ENCODE measurements at places on chromosomes 1 and 21.

GRCh38 chr1:53616927-53617326 is 122.0 kb downstream of the GLIS1 start:
- peak; percentile 4 for DNase-seq

DNA sequence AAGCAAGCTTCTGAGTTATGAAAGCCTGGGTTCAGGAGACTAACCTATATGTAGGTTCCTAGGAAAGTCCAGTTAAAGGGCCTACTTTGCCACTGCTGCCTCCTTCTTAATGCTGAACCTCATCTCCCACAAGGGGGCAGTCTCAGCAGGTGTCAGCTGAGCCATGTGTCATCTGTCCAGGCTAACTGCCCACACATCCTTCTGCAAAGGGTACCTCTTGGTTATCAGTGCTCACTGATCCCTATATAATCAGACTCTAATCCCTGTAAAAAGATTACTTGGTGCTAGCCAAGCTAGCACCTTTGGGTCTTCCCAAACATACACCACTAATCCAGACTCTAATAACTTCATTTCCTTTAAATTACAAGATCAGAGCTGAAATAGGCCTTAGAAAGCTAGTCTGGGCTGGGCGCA is 9.0 kb downstream of the PRDX1 start:
- peak; percentile 52 for DNase-seq

DNA sequence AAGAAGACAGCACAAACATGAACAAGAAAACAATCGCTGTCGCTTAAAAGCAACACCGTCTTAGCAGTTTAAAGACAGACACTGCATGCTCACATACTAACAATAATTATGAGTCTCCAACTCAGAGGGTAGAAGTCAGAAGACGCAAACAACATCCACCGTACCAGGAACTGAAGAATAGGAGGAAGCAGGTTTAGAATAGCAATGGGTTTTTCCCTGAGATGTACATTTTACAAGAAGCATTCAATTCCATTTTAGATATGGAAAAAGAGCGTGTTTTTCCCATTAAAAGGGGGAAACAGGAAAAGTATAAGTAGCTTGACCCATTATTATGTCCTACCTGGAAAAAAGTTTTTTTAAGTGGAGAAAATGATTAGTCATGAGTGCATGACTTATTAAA is 34.5 kb upstream of the KCNE1 start:
- DNase-seq, result no peak

DNA sequence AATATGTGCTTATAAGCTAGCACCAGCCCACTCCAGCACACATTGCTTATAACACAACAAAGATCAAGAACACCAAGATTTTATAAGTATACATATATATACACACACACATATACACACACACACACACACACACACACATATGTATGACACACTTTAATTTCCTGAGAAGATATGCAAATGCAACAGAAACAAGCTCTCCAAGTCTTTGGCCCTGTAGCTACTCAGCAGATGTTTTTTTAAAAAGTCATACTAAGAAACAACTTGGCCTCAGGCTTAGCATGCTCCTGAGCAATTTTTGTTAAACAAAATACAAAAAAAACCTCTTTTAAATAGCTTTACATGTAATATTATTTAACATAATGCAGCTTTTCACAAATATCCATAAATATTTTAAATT is 11.1 kb downstream of the TNFSF18 start:
- no peak for DNase-seq

DNA sequence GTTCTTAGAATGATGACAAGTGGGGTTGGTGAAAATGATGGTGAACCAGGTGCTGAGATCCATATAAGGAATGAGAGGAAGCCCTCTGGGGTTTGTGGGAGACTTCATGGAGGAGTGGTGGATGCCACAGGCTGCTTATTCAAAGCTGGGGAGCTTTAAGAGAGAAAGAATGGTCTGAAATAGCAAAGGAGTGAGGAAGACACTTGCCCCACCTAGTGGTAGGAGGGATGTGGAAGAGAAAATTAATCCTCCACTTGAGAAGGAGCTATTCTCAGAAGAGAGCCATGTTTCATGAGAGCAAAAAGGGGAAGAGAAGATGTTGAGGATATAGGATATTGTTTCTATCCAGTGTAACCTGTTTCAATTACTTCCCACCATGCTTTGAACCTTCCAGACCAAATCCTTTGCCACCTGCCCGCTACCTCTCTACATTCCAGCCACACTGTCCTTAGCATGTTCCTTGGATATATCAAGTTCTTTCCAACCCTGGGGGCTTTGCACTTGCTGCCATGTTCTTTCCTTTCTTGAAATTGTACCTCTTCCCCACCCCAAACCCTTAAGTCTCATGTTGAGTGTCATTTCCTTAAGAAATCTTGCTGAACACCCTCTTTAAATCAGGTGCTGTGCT is 19.6 kb upstream of the ZNF648 start:
- no peak for DNase-seq

GRCh38 chr1:27136998-27137542 is 17.9 kb downstream of the SLC9A1 start:
- peak; percentile 73 for DNase-seq

- no peak for DNase-seq
Observed at GRCh38 chr1:218872026-218872425, 301.7 kb upstream of the LYPLAL1 start.

- DNase-seq, result no peak
Observed at GRCh38 chr1:190373705-190374336, 103.8 kb downstream of the BRINP3 start.

DNA sequence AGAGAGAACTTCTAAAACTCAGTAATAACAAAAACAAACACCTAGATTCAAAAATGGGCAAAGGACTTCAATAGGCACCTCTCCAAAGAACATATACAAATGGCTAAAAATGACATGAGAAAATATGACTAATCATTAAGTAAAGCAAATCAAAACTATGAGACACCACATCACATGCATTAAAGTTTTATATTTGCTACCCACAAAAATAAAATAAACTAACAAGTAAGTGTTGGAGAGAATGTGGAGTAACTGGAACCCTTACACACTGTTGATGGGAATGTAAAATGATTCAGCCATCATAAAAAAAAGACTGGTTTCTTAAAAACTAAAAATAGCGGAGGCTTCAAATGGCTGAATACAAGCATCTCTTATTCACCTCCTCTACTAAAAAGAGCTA is 262.1 kb upstream of the PKN2 start:
- DNase-seq, result no peak

GRCh38 chr21:33067457-33067856 is 2.5 kb upstream of the OLIG1 start:
- no peak for DNase-seq

GRCh38 chr1:17158961-17159360 is 39.7 kb upstream of the PADI2 start:
- no peak for DNase-seq

GRCh38 chr1:57262472-57262871 is 161.4 kb downstream of the DAB1 start:
- DNase-seq, result no peak

DNA sequence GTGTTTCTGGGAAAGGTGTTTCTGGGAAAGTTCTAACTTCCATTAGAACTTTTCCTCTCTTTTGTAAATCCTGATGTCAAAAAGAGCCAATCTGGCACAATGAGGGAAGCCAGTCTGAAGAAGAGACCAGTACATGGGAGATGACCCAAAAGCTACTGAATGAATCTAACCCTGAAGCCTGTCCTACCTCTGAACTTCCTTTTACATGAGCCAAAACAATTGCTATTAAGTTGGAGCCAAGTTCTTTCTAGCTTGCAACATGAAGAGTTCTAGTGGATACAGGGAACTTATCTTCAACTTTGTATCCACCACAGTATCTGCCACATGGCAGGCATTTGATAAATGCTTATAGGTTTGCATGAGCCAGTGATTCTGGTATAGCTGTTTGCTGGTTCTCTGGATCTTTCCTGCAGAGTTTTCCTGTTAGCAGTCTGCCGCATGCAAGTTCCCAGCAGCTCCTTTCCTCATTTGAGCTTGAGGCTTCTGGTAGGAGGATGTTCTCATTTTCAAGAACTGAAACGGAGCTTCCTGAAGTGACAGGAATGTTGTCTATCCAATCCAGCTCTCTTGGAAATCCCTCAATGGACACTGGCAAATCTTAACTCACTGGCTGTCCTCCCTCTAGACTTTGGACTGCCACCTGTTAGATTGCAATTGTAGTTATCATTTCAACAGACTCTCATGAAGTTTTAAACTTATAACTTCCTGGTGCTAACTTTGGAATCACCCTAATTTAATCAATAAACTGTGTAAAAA is 73.1 kb upstream of the LPGAT1 start:
- no peak for DNase-seq

- DNase-seq, result no peak
Observed at GRCh38 chr1:30962609-30963508, 54.3 kb upstream of the SDC3 start.

GRCh38 chr1:198833706-198834503 is 195.1 kb downstream of the PTPRC start:
- DNase-seq, result no peak

DNA sequence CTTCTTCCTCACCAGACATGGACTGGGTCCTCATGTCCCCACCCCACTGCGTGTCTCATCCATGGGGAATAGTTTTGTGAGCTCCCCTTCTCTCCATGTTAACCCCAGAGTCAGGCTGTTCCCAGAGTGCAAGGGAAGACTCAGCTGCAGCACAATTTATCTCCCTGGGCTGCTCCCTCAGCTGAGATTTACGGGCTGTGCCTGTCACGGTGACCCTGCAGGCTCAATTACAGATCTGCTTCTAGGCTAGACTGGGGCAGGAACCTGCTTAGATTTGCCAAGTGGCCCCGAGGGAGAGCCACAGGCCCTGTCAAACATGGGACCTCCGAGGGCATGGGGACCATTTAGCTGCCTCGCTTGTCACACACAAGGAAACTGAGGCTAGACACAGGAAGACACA is 37.8 kb downstream of the CDCP2 start:
- no peak for DNase-seq

GRCh38 chr1:80050523-80050922 is 1044.0 kb upstream of the ADGRL4 start:
- no peak for DNase-seq

- peak; percentile 10 for DNase-seq
Observed at GRCh38 chr1:2801046-2801445, 447 bp downstream of the TTC34 start.

DNA sequence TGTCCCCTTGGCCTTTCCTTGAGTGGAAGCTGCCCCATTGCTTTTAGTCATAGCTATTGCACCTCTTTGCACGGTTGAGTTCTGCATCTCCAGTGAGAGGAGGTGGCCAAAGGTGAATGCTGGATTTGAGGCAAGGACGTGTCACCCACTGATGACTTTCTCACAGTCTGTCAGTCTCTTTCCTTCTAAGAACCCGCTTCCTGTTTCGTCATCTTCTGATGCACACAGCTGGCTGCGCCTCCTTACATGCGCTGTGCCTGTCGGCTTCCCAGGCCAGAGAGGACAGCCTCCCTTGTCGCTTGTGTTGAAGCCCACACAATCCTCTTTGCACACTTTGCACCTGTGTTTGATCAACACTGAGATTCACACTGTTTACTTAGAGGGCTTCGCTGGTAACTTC is 41.8 kb upstream of the PWP2 start:
- peak; percentile 75 for DNase-seq

DNA sequence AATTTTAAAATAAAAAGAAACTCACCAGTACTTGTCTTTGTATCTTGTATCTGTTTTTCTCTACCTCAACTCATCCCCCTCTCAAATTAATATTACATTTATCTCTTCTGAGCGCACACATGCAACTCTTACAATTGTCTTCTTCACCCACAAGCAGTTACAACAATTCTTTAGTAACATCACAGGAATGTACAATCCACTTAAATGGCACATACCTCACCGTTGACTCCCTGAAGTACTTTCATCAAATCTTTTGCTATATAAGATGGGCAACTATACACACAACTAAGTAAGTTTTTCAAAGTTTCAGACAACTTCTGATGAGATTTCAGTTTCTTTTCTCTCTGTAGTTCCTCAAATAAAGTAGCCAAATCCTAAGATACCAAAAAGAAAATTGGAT is 28.3 kb downstream of the HEATR1 start:
- no peak for DNase-seq

DNA sequence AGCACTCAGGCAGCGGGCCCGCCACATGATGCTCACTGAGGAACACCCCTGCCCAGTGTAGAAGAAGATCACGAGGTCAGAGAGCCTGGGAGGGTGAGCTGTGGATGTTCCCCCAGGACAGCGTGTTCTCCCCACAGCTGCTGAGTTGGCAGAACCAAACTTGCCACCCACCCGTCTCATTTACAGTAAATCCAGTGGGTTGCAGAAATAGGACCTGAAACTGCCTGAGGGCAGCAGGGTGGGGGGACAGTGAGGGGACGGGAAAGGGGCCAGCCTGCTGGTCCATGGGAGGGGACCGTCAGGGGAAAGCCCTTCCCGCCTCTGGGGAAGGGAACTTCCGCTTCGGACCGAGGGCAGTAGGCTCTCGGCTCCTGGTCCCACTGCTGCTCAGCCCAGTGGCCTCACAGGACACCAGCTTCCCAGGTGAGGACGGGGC is at the start of gene C1QB:
C1QB (plus strand) TSS at position 356 of the 436 bp plus-strand sequence. CDS start 6,227 bp downstream, outside the sequence.
- DNase-seq, result no peak

- no peak for DNase-seq
Observed at GRCh38 chr1:74341702-74342339, 106.6 kb downstream of the TNNI3K start.

- no peak for DNase-seq
Observed at GRCh38 chr1:235972311-235972689, 92.6 kb downstream of the NID1 start.

DNA sequence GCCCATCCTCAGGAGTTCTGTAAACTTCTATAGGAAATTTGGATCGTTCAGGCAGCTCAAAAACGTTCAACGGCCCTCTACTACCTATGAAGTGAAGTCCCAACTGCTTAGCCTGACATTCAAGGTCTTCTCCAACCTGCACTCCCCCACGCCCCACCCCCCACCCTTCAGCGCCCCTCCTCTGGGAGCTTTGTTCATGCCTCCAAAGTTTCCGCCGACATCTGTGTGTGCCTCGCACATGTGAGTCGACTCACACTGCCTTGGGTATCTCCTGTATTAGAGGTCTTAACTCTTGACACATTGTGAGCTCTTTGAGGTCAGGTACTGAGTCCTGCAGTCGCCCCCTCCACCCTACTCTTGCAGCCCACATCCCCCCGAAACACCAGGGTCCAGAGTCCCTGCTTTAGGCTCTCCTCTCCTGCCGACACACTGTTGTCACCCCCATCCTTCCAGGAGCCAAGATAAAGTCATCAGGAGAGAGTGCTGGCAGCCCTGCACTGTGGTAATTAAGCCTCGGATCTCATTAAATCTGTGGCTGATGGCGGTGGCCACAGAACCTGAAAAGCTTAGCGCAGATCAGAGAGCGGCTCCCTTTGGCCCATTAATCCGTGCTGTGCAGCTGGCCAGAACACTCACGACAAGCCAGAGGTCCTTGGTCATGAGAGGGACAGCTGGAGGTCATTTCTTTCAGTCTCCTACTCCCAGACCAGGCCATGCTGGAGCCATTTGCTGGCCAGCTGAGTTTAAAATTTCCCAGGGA is 1.4 kb upstream of the PAFAH2 start:
- DNase-seq, result no peak

GRCh38 chr1:202305168-202305567 is 36.6 kb downstream of the UBE2T start:
- no peak for DNase-seq
